Anterior cingulate cortex (tissue), 58 donors: ENCODE measurements at places on chromosomes 12 and 14.

GRCh38 chr14:26867171-26867757, 269.4 kb upstream of the NOVA1 start:
- no peak for DNase-seq

GRCh38 chr12:115968211-115968610, 309.3 kb downstream of the MED13L start:
- no peak for DNase-seq

- no peak for DNase-seq
These were observed 99.3 kb upstream of the SFSWAP start for GRCh38 chr12:131611416-131612091.

DNA sequence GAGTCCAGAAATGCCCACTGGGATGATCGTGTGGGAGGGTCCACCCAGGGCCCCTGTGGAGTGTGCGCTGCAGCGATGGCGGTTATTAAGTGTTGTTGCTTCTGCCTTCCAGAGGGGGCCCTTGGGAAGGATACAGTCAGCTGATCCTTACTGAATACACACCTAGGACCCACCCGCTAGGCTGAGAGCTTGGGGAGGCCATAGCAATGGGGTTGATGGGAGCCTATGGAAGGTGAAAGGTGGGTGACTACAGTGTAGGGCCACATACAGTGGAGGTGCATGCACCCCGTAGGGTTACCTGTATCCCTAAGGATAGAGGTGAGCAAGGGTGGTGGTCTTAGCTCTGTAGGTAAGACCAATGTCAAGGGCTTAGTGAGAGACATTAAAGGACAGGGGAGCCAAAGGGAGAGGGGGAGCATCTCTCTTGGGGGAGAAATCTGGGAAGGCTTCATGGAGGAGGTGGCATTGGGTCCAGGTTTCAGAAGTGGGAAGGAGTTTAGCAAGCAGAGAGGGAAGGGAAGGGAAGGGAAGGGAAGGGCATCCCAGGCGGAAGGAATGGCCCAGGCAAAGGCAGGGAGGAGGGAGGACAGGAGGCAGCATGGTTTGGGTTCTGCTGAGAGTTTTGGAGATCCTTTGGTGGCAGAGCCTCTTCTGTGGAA, 73.1 kb upstream of the RIN3 start:
- no peak for DNase-seq

DNA sequence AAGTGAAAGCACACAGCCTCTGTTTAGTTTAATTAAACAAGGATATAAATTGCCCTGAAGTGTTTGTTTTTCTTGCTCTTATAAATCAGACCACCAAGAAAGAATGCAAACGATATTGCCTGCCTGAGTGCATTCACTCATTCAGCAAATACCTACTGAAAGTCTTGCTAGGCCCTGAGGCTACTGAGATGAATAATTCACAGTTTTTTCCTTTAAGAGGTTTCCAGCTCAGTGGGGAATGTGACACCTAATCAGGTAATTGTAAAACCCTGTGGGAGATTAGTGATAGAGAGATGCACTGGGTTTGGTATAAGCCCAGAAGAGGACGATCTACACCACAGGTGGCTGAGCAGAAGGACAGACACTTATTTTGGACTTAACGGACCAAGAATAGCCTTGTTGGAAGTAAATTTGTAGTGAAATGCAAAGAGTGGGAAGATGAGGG, 151.4 kb downstream of the SLC35F4 start:
- DNase-seq = no peak

GRCh38 chr14:49641697-49642129, 6.7 kb upstream of the DNAAF2 start:
- DNase-seq = no peak

- DNase-seq = peak; percentile 2
These were observed 276.2 kb downstream of the SSPN start for GRCh38 chr12:26471560-26471959.

- no peak for DNase-seq
These were observed 210.5 kb downstream of the SNAPC1 start for GRCh38 chr14:61972711-61973110.
